Stomach (tissue), 19 donors: ENCODE measurements at places on chromosomes 13 and 19. TPM values are rescaled to one million over a fixed set of nuclear protein-coding genes. Genes with fewer than 3 reads are reported as not detected.

Gene KLK15
- total RNA-seq = not detected

- no peak for DNase-seq
Measured at GRCh38 chr13:94987081-94987480, 274.7 kb upstream of the SOX21 start.

DNA sequence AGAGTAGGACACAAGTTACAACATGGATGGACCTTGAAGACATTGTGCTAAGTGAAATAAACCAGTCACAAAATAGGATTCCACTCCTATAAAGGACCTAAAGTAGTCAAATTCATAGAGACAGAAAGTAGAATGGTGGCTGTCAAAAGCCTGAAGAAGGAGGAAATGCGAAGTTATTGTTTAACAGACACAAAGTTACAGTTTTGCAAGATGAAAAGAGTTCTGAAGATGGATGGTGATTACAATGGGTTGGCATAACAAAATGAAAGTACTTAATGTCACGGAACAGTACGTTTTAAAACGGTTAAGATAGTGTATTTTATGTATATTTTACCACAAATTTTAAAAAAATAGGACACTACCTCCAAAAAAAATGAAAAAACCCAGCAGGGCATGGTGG, 34.8 kb downstream of the FOXO1 start:
- no peak for DNase-seq

- DNase-seq = peak; percentile 48
Measured at GRCh38 chr19:58562122-58563033, 4.0 kb upstream of the UBE2M start.

- peak; percentile 11 for DNase-seq
Measured at GRCh38 chr13:100040196-100040595, 48.7 kb upstream of the PCCA start.
